Activated CD4-positive, alpha-beta T cell treated with anti-CD3 and anti-CD28 coated beads, Interleukin-2, amount 10 ng/mL, durations not matched to agents 7 days and 5 days (primary cell): ENCODE measurements at places on chromosomes 1 and 21. TPM values are rescaled to one million over a fixed set of nuclear protein-coding genes. Genes with fewer than 3 reads are reported as not detected.

LIN28A gene
- not detected for total RNA-seq

KIF21B gene
- 104 TPM for total RNA-seq

MTARC2 gene
- total RNA-seq, result not detected

FAM151A gene
- total RNA-seq, result not detected

FLG2 gene
- not detected for total RNA-seq

TRNP1 gene
- total RNA-seq, result not detected

- no peak overlapping the region for H3K4me3 ChIP-seq
- H3K4me1 ChIP-seq, result no peaks in the 10 kb centered on the region
- H3K27ac ChIP-seq, result no peak overlapping the region
These were observed 8.8 kb downstream of the HMGB4 start for GRCh38 chr1:33872683-33873082.

DNA sequence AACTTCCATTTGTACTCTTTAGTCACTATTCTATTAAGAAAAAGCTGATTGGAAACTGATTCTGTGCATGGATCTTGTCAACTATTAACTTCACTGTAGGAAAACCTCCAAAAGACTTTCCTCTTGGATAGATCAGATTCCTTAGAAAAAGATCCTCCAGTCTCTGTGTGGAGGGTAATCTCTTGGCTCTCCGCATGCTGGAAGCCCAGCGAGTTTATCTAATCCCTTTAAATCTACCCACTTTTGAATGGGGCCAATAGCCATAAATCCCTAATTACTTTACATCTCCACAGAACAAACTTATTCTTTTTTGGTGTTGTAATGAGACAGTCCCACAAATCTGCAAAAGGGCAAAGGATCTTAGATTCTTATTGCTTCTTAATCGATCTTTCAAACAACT, 1206.4 kb upstream of the ADGRL4 start:
- no peak overlapping the region for H3K27ac ChIP-seq
- no peaks in the 10 kb centered on the region for H3K4me1 ChIP-seq
- H3K27me3 ChIP-seq, result no peaks in the 10 kb centered on the region
- DNase-seq, result no peak

- no peak overlapping the region for H3K27ac ChIP-seq
- H3K27me3 ChIP-seq, result no peaks in the 10 kb centered on the region
- DNase-seq, result no peak
- H3K4me1 ChIP-seq, result peaks cover 37% of the 10 kb centered on the region
- H3K4me3 ChIP-seq, result no peak overlapping the region
These were observed 66.4 kb upstream of the NEK2 start for GRCh38 chr1:211741788-211742187.

- H3K27ac ChIP-seq, result no peak overlapping the region
- DNase-seq, result no peak
- no peaks in the 10 kb centered on the region for H3K4me1 ChIP-seq
- H3K4me3 ChIP-seq, result no peak overlapping the region
These were observed 49.8 kb downstream of the EPHB2 start for GRCh38 chr1:22760455-22760854.

GRCh38 chr1:181001091-181001780, 21.4 kb downstream of the STX6 start:
- peaks cover 57% of the 10 kb centered on the region for H3K36me3 ChIP-seq
- H3K27me3 ChIP-seq, result no peaks in the 10 kb centered on the region
- no peak overlapping the region for H3K4me3 ChIP-seq
- H3K27ac ChIP-seq, result no peak overlapping the region
- no peak for DNase-seq

DNA sequence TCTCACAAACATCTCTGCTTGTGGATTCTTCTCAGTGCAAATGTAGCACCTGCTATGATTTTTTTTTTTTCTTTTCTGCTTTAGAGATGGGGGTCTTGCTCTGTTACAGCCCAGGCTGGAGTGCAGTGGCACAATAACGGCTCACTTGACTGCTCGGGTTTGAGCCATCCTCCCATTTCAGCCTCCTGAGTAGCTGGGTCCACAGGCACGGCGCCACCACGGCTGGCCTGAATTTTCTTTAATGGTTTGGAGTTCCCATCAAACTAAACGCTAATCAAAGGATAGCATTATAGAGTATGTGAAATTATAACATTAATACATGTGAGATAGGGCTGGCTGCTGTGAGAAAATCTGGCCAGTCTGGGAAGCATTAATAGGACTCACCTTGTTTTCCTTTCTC, 7.2 kb upstream of the PTGER3 start:
- no peak for DNase-seq
- no peak overlapping the region for H3K27ac ChIP-seq
- no peak overlapping the region for H3K4me3 ChIP-seq
- H3K36me3 ChIP-seq, result peaks cover 16% of the 10 kb centered on the region

DNA sequence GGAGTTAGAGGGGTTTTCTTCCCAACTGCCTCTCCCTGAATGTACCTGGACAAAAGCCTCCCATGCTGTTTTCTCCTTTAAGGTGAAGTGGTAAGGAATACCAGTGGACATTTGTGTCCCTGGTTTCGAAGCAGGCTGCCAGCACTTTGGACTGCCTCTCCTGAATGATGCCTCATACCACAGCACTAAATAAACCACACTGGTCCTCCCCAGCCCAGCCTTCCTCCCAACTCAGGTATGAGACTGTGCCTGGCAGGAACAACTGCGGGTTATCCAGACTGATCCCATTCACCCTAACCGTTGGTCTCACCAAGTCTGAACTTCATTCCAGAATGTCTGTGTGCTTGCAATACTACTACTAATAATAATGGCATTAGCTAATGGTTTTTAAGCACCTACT, 9.3 kb downstream of the COQ8A start:
- H3K27me3 ChIP-seq, result no peaks in the 10 kb centered on the region
- peaks cover under 1% of the 10 kb centered on the region for H3K4me1 ChIP-seq
- peaks cover under 1% of the 10 kb centered on the region for H3K36me3 ChIP-seq
- H3K4me3 ChIP-seq, result no peak overlapping the region

- no peaks in the 10 kb centered on the region for H3K27me3 ChIP-seq
- peak overlapping the region; percentile 41 for H3K27ac ChIP-seq
- peaks cover 32% of the 10 kb centered on the region for H3K36me3 ChIP-seq
- DNase-seq, result no peak
These were observed 11.6 kb downstream of the UBE2J2 start for GRCh38 chr1:1262071-1262470.

GRCh38 chr1:196400478-196401451, 207.5 kb downstream of the KCNT2 start:
- no peak overlapping the region for H3K4me3 ChIP-seq
- no peaks in the 10 kb centered on the region for H3K27me3 ChIP-seq
- no peaks in the 10 kb centered on the region for H3K4me1 ChIP-seq
- H3K27ac ChIP-seq, result no peak overlapping the region
- no peaks in the 10 kb centered on the region for H3K36me3 ChIP-seq

DNA sequence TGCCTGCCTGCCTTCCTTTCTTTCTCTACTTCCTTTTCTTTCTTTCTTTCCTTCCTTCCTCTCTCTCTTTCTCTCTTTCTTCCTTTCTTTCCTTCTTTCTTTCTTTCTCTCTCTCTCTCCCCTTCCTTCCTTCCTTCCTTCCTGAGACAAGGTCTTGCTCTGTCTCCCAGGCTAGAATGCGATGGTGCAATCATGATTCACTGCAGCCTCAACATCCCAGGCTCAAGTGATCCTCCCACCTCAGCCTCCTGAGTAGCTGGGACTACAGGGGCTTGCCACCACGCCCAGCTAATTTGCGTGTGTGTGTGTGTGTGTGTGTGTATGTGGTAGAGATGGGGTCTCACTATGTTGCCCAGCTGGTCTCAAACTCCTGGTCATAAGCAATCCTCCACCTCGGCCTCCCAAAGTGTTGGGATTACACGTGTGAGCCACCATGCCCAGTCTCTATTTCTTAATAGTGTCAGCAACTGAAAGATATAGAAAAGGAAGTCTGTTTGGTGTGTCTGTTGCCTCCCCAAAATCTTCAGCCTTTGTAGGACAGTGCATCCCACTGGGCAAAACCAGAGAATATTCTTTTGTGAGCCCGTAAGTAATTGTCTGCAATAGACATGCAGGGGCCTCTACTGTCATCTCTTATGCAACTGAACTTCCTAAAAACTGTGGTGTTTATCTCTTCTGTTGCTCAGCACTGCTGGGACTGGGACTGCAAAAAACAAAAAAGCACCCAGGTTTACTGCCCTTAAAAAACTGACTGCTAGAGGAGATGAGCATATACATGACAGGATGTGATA, 20.9 kb upstream of the RAB4A start:
- no peak for DNase-seq
- peak overlapping the region; percentile 46 for H3K27ac ChIP-seq
- peaks cover 4% of the 10 kb centered on the region for H3K36me3 ChIP-seq
- peaks cover 3% of the 10 kb centered on the region for H3K27me3 ChIP-seq
- H3K4me1 ChIP-seq, result peaks cover 51% of the 10 kb centered on the region

DNA sequence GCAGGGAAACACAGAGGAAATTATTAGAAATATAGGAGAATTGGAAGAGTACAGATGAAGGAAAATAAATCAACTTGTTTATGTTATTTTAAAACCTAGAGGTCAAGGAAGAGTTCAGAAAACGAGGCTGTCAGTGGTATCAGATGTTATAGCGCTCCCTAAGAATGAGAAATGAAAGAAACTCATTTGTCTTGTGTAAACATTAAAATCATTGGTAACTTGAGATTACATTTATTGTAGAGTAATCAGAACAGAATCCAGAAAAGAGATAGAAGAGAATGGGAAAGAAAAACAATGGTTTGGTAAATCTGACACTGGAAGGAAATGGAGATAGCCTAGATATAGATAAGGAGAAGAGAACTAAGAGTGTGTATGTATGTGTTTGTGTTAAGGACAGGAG, 106.4 kb downstream of the ATF6 start:
- H3K27ac ChIP-seq, result no peak overlapping the region
- no peaks in the 10 kb centered on the region for H3K4me1 ChIP-seq
- H3K27me3 ChIP-seq, result no peaks in the 10 kb centered on the region
- no peak overlapping the region for H3K4me3 ChIP-seq

GRCh38 chr1:51624855-51625254, 8.0 kb downstream of the OSBPL9 start:
- H3K36me3 ChIP-seq, result no peaks in the 10 kb centered on the region
- H3K27me3 ChIP-seq, result no peaks in the 10 kb centered on the region
- no peak overlapping the region for H3K27ac ChIP-seq
- no peak overlapping the region for H3K4me3 ChIP-seq

DNA sequence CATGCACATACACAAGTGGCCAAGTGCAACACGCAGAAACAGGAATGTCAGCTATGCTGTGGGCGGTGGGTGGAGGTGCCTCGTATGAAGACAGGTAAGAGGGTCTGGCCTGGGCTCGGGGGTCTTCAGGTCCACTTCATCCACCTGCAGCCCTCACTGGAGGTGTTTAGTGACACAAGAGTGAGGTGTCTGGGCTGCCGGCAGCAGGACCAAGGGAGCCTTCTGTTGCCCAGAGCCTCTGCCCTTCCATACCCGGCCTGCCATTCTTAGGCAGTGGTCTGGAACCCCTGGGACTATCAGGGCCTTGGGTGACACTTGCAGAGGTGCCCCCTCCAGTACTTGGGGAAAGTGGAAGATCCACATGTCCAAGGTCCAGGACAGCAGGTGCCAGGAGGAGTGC, 21.7 kb upstream of the ACTRT2 start:
- H3K4me1 ChIP-seq, result no peaks in the 10 kb centered on the region
- no peak overlapping the region for H3K27ac ChIP-seq
- peaks cover 6% of the 10 kb centered on the region for H3K27me3 ChIP-seq
- DNase-seq, result no peak
- H3K4me3 ChIP-seq, result no peak overlapping the region
- H3K36me3 ChIP-seq, result no peaks in the 10 kb centered on the region

GRCh38 chr1:243455760-243456651, 200.2 kb downstream of the SDCCAG8 start:
- H3K4me3 ChIP-seq, result no peak overlapping the region
- peaks cover 8% of the 10 kb centered on the region for H3K4me1 ChIP-seq
- no peak overlapping the region for H3K27ac ChIP-seq
- no peaks in the 10 kb centered on the region for H3K27me3 ChIP-seq
- no peak for DNase-seq

- no peak for DNase-seq
- no peaks in the 10 kb centered on the region for H3K36me3 ChIP-seq
- no peak overlapping the region for H3K27ac ChIP-seq
These were observed 2.0 kb downstream of the NPL start for GRCh38 chr1:182791281-182792179.

DNA sequence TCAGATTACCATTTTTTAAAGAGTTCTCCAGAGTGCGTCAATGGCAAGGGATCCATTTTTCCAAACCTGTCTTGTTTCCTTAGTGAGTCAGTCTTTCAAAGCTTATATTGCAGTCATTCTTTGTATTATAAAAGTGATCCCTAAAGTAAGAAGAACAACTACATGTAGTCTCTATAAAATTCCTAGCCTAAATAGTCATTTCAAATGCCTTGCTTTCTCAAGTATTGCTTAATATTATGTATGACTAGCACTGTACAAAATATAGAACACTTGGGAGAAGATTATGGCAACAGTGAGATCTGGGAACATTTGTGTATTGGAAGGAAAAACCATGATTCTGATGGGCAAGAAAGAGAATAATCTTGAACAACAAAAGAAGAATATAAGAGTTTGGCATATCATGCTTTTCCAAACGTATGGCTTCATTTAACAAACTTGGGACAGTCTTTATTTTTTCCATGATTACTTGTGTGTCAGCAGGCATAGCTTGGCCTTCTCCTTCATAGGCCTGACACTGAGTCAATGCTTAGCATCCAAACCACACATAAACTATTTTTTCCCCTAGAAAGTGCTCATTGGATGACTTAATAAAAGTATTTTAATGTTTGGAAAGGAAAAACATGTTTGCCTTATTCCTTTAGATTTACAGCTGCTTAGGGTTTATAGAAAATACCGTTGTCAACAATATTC, 547.4 kb downstream of the LTN1 start:
- no peaks in the 10 kb centered on the region for H3K36me3 ChIP-seq
- peaks cover 5% of the 10 kb centered on the region for H3K27me3 ChIP-seq
- no peak overlapping the region for H3K4me3 ChIP-seq
- H3K4me1 ChIP-seq, result no peaks in the 10 kb centered on the region
